Left ventricle myocardium superior (tissue), 1 donor: ENCODE measurements at places on chromosomes 5 and 9.
A peak's percentile ranks its signal among the peaks of the same experiment; 100 is the strongest.

DNA sequence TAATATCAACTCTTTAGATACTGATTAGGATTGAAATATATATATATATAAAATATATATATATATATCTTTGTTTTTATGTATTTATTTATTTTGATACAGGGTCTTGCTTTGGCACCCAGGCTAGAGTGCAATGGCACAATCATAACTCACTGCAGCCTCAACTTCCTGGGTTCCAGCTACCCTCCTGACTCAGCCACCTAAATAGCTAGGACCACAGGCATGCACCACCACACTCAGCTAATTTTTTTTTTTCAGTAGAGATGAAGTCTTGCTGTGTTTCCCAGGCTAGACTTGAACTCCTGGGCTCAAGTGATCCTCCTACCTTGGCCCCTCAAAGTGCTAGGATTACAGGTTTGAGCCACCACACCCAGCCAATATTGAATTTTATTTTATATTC is 20.6 kb upstream of the CDH6 start:
- DNase-seq: no peak

- DNase-seq: no peak
Observed at GRCh38 chr9:93156475-93157008, 22.5 kb upstream of the NINJ1 start.

- no peak for DNase-seq
Observed at GRCh38 chr9:3826178-3826577, 300.4 kb upstream of the RFX3 start.

- DNase-seq: no peak
Observed at GRCh38 chr5:37428044-37428443, 48.9 kb downstream of the WDR70 start.

DNA sequence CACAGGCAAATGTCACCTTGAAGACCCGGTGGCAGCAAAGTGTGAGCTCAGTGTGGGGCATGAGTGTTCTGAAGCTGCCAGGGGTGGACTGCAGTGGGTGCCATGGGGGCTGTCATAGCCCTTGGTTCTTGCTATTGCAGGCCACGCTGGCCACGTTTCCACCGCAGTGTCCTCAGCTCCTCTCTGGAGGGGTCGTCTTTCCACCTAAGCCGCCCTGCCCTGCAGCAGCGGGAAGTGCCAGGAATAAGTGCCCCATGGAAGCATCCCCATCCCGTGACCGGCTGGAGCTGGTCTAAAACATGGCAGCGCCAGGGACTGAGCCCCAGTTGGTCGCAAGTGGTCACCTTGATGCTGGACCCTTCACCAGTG is 6.9 kb downstream of the OBP2B start:
- DNase-seq: no peak

GRCh38 chr9:21806644-21807043 is 4.2 kb downstream of the MTAP start:
- peak; percentile 40 for DNase-seq

DNA sequence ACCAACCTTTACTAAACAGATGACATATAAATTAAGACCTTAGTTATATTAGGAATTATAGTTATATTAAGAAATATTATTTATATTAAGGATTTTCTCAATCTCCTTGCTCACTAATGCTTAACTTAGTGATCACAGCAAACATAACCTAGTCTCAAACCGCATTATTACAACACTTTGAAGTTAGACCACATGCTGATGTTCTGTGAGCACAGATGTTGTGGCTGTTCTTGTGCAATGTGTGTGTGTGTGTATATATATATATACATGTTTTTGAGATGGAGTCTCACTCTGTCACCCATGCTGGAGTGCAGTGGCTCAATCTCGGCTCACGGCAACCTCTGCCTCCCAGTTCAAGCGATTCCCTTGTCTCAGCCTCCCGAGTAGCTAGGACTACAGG is 20.5 kb downstream of the ELP1 start:
- DNase-seq: no peak

DNA sequence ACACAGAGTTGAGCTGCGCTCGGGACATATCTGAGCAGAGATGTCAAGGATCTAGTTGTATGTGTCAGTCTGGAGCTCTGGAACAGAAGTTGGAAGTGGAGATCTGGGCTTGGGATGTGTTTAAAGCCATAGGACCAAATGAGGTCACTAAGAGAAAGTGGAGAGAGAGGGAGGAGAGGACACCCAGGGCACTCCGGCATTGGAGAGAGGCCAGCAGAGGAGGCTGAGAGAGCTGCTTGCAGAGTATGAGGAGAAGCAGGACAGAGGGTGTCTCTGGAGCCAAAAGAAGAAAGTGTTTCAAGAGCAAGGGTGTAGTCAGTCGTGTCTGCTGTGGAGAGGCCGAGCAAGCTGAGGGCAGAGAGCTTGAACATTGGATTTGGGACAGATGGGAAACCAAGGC is 34.7 kb downstream of the ARHGEF37 start:
- DNase-seq: peak; percentile 74

DNA sequence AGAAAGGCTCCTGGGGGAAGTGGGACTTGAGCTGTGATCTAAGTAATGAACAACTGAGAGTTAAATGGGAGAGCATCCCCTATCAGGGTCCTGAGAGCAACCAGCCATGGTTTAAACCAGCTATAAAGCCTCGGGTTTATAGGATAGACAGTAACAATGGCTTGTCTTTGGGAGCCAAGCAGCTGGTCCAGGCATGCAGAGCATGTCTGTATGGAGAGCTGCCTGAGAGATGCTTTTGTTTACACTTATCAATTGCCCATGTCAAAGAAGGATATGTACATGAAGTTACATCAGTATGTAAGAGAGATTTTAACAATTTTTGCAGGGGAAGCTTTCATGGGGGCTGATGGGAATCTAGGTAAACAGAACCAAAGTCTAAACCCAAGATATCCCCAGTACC is 4.4 kb downstream of the TGFBI start:
- DNase-seq: no peak

GRCh38 chr5:42250-42649 is 49.7 kb upstream of the PLEKHG4B start:
- DNase-seq: no peak

DNA sequence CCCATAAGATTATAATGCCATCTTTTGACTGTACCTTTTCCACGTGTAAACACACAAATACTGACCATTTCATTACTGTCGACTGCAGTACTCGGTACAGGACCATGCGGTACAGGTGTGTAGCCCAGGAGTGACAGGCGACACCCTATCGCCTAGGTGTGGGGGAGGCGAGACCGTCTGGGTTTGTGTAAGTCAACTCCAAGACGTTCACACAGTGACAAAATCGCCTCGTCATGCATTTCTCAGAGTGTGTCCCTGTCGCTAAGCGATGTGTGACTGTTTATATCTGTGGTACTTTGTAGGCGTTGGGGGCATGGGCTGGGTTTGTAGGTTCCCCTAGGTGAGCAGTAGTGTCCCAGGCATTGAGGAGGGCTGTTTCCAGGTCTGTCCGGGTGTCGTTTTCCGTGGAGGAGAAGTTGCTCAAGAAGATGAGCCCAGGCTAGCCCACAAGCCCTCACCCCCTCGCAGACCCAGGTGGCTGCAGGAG is 20.3 kb downstream of the NEK6 start:
- DNase-seq: no peak
